GM04504 (cell line): ENCODE measurements at places on chromosomes 4 and X.

GRCh38 chr4:182488896-182489295 is 245.7 kb downstream of the TENM3 start:
- no peak for DNase-seq

DNA sequence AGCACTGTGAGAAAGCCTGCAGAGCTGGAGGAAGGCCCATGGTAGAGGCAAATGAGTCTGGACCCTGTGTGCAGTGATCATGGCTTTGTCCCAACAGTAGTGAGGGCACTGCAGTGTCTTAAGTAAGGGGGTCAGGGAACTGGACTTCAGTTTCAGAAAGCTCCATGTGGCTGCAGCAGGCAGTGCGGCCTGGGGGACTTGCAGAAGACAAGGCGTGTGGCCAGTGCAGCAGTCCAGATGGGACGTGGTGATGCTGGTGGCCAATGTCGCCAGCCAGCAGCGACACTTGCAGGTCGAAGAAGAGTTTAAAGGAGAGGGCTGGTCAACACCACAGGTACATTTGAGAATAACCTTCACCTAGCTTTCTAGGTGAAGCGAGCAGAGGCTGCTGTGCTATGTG is 113.4 kb downstream of the ZNF827 start:
- no peak for DNase-seq

- no peak for DNase-seq
Observed at GRCh38 chrX:8848911-8849310, 47.7 kb upstream of the FAM9A start.

GRCh38 chrX:45134315-45134731 is 66.4 kb downstream of the DIPK2B start:
- no peak for DNase-seq

GRCh38 chrX:9919632-9920172 is 47.5 kb upstream of the CLDN34 start:
- no peak for DNase-seq

DNA sequence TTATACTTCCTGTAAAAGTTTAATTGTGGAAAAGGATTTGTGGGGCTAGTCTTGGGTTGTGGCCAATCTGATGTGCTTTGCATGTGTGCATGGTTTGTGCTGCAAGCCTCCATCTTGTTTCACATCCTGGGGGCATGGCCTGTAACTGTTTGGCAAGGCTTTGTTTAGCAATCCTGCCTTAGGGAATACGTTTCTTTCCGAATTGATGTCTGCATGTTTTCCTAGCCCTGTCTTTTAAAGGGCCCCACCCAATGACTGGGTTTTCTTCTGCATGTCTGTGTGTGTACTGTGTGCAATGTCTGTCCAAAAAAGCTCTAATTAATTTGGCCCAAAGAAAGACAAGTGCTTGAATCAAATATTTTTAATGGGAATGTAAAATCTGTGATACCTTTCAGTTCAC is 74.6 kb upstream of the MID1IP1 start:
- no peak for DNase-seq

- peak; percentile 69 for DNase-seq
Observed at GRCh38 chr4:142405021-142405694, 440.9 kb downstream of the INPP4B start.

- DNase-seq, result no peak
Observed at GRCh38 chr4:55386840-55387239, 8.9 kb upstream of the TMEM165 start.

GRCh38 chr4:181998398-181999295 is 244.6 kb upstream of the TENM3 start:
- DNase-seq, result no peak

DNA sequence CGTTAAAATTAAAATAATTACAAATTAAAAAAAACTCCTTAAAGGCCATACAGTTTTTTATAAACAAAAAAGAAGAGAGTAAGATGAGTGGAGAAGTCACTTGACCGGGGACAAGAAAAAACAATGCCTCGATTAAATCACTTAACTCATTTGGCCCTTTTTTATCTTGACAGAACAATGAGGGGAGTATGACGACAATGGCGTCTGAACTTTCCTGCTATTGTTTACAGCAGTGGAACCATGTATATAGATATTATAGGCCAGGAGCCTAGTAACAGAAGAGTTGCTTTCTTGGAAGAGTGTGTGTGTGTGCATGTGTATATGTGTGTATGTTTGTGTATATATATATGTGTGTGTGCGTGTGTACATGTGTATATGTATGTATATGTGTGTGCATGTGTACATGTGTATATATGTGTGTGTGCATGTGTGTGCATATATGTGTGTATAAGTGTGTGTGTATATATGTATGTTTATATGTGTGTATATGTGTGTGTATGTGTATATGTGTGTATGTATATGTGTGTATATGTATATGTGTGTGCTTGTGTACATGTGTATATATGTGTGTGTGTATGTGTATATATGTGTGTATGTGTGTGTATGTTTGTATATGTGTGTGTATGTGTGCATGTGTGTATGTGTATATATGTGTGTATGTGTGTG is 153.4 kb upstream of the FAT1 start:
- DNase-seq, result no peak

- no peak for DNase-seq
Observed at GRCh38 chrX:134364711-134365110, 95.3 kb upstream of the HPRT1 start.

DNA sequence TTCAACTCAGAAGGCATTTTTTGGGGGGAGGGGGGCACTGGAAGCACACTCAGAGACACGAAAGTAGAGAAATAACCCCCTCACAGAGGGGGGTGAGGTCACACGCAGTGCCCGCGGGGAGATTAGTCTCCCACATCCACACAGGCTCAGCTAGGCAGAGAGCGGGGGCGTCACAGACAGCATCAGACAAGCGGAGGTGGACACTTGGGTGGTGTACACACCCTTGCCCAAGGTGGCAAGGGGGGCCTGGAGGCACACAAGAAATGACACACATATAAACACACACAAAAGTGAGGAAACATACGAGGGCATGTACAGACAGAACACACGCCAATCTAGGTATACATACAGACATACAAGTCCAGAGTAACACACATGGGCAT is 637 bp upstream of the SYN1 start:
- no peak for DNase-seq

DNA sequence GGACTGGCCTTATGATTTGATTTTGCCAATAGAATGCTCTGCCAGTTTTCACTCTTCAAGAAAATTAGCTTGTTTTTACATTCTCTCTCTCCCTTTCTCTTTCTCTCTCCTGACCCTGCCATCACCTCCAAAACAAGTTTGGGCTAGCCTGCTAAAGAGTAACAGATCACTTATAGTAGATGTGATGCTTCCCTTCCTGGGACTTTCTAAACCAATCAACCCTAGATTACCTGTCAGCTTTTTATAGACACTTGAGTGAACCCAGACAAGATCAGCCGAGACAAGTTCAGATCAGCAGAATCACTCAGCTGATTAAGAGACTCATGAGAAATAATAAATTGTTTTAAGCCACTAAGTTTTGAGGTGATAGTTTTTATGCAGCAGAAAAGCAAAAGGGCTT is 521.2 kb downstream of the ANKRD50 start:
- DNase-seq, result no peak

DNA sequence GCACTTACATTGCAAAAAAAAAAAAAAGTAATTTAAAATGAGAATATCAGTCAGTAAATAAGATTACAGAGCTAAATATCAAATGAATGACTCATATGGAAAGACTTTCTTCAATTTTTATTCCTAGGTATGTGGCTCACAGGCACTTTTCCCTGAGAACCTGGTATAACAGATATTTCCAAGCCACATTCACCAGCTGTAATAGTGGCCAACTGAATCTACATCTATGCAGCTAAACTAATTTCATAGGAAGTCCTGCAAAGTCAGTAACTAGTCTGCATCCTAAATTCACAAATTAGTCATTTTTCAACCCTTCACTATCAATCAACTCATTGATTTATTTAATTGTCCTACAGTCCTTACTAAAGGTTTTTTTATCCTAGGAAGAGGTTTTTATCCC is 5.6 kb downstream of the PDE5A start:
- no peak for DNase-seq

GRCh38 chr4:7910263-7910896 is 29.3 kb downstream of the AFAP1 start:
- peak; percentile 44 for DNase-seq
